Tibial artery (tissue), 4 donors: ENCODE measurements at places on chromosomes 7 and 10.

- DNase-seq = no peak
Observed at GRCh38 chr10:48725708-48726107, 41.0 kb downstream of the WDFY4 start.

GRCh38 chr10:33506838-33507661 lies 172.6 kb upstream of the NRP1 start:
- DNase-seq = no peak

- no peak for DNase-seq
Observed at GRCh38 chr7:100476903-100477870, 1.8 kb downstream of the TSC22D4 start.

GRCh38 chr7:16776053-16776452 lies 22.5 kb downstream of the TSPAN13 start:
- no peak for DNase-seq

DNA sequence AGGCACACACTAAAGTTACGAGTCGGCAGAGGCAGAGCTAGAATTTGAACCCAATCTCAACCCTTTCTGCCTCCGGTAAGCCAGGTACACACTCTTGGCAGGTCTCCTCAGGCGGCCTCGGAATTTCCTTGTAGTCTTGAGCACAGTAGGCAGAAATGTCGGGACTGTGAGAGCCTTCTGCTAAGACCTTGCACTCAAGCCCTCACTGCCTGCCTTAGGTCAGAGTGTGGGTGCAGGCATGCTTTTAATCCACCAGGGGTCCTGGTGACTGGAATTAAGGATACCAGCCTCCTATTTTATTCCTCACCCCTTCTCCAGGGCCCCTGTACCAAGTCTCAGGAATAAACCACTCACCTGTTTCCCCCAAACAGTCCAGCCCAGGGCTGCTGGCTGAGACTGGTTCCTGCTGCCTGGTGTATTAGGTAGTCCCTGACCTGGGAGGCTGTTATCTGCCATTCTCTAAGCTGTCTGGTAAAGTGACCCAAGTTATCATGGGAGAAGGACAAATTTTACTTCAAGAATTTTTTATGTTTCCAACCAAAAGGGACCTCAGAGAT lies 855 bp downstream of the ATP6V1F start:
- no peak for DNase-seq

GRCh38 chr7:3722396-3722922 lies 421.4 kb downstream of the SDK1 start:
- no peak for DNase-seq

DNA sequence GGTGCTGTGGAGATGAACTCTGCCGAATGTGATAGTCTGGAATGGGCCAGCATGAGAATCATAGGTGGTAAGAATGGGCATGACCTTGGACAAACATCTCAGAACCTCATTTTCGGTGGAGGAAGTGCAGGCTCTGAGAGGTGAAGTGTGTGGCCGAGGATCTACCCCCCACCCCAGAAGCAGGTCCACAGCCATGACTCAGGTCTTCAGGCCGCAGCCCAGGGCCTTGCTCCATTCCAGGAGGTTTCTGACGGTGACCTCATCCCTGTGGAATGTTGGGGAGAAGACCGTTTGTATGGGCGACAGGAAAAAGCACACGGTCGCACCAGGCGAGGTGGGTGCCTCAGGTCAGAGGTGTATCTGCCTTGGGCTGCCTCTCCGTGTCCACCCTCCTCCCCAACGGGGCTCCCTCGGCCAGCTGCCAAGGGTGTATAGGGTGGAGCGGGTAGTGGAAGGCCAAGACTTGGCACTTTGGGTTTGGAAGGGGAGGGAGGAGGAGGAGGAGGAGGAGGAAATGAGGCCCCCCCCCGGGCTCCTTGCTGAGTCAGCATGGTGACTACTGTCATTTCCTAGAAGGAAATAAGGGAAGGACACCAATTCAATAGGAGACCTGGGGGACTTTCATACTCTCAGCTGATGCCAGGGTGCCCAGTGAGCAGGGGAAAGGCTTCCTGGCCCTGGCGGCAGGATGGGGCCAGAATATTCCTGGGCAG lies 168.0 kb upstream of the RHEB start:
- DNase-seq = peak; percentile 78

DNA sequence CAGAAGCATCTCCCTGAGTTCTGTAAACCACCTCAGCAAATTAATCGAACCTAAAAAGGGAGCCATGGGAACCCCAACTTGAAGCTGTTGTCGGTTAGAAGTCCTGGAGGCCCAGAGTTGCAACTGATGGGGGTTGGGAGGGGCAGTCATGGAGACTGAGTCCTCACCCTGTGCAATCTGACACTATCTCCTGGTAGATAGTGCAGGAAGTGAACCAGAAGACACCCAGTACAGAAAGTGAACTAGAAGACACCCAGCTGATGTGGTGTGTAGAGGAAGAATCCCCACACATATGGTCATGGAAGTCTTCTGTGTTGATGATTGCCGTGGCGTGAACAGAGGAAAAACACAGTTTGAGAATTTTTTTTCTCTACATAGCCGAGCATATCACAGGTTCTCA lies 58.8 kb upstream of the SRRM3 start:
- no peak for DNase-seq

DNA sequence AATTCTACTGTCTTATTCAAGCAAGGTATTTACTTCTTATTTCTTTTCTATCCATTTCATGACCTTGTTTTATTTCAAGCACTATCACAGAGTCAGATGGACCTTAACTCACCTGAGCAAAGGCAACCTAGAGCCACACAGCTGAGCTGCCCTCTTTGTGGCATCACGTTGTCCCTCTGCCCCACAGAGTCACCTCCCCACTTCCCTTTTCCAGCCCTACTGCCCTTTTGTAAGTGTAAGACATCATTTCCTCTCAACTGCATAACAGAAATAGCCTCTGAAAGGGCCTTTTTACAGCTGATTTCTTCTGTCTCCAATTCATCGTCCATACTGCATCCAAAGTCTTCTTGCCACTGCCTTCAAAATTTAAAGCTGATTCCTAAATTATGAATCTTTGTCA lies 946.0 kb downstream of the NRG3 start:
- DNase-seq = no peak

- no peak for DNase-seq
Observed at GRCh38 chr7:68813551-68814080, 784.7 kb upstream of the AUTS2 start.

DNA sequence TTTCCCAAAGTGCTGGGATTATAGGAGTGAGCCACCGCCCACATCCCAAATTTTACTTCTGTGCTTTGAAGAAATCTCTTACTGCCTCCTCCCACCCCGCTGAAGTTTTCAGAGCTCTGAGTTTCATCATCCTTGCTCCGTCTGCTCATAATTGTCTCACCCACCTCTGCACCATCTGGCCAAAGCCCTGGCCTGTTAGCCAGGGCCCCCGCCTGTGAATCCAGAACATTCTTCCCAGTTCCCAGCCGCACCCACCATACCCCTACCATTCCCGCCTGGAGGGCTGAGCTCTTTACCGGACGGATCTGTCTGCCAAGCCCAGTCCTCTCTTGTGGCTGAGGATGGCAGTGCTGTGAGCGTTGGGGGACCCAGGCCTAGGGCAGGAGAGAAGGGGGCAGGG lies 14.5 kb downstream of the SSC4D start:
- DNase-seq = no peak

GRCh38 chr10:17201794-17202116 lies 283 bp upstream of the TRDMT1 start:
- DNase-seq = no peak

DNA sequence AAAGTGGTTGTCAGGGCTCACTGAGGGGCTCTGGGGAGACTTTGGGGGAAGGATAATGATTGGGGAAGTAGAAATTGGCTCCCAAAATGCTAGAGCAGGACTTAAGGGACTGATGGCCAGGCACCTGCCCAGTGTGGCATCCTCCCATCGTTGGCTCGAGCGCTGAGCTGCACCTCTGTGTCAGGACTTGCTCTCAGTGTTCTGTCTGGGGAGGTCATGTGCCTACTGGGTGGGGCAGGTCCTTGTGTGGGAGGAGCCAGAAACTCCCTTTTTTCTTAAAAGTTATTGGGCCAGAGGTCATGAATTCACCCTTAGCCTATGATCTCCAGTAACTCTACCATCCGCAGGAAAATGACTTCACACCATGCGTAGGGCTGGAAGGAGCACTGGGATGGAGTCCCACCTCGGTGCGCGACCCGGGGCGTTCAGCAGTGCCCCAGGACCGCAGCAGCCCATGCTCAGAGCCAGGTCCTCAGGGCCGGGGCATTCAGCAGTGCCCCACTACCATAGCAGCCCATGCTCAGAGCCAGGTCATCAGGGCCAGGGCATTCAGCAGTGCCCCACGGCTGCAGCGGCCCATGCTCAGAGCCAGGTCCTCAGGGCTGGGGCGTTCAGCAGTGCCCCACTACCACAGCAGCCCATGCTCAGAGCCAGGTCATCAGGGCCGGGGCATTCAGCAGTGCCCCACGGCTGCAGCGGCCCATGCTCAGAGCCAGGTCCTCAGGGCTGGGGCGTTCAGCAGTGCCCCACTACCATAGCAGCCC lies 221.9 kb downstream of the EBF3 start:
- DNase-seq = no peak

GRCh38 chr10:28986856-28987255 lies 302.0 kb upstream of the LYZL1 start:
- no peak for DNase-seq

GRCh38 chr10:28298951-28299350 lies 3.9 kb downstream of the MPP7 start:
- no peak for DNase-seq

DNA sequence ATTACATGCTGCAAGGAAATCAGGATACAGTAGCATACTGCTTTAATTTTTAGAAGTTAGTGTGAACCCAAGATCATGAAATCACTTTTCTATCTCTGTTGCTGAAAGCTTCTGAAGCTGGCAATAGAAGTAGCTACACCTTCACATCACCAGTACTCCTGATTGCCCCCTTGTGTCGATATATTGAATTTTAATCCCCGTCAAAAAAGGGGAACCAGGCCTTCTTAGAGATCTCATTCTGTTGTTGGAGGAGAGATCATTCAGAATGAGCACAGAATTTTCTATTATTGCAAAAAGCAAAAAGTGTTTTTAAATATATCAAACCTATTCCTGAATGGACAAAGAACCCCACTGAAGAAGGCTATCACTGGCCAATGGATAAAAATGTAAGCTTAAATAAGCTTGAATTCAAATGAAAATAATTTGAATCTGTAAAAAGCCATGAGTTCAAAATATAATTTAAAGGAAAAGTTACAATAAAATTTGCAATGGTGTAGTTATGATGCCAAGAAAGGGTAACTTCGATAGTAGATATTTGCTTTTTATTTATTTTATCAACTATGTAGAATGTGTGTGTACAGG lies 39.7 kb upstream of the TEX47 start:
- DNase-seq = no peak

- DNase-seq = peak; percentile 97
Observed at GRCh38 chr10:4061441-4061951, 276.5 kb upstream of the KLF6 start.

DNA sequence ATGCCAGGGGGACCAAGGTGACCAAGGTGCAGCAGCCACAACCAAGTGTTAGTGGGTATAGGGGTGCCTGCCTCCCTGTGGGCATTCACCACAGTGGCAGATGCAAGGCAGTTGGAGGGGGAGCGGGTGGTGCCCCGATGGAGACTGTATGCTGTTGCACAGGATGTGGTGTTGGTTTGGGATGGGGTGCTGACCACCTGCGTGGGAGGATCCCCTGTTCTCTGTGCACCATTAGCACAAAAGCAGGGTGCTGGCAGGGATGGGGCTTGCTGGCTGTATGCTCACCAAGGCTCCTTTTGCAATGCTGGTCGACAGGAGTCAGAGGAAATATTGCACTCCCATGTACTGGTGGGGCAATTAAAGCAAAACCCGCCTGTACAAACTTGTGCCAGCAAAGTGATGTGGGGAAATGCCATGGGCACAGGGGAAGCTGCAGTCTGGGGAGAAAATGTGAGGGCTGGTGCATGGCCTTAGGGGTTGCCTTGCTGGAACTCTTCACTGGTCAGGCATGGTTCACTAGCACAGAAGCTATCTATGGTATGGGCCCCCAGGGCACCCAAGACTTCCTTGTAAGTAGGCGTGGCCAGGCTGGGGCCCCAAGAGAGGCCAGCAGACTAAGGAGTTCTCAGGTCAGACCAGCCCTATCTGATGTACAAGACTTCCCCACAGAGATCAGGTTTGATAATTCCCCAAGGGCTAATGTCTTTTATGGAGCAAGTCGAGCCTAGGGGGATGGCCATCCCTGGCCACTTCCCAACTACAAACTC lies 51.9 kb upstream of the GNAT3 start:
- no peak for DNase-seq

DNA sequence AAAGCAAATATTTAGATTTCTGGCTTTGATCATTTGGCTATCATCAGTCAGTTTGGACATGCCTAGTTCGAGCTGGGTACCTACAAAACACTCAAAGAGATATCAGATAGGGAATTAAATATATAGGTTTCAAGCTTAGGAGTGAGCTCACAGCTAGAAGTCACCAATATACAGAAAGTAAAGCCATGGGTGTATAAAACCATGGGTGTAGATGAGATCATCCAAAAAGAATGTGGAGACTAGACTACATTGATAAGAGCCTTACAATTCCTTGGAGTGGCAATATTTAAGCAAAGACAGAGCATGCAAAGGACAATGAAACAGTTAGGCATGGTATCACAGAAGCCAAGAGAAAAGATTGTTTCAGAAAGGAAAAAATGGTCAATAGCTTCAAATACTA lies 7.2 kb upstream of the RALA start:
- no peak for DNase-seq

GRCh38 chr10:4359003-4359402 lies 467.0 kb upstream of the AKR1E2 start:
- DNase-seq = no peak

DNA sequence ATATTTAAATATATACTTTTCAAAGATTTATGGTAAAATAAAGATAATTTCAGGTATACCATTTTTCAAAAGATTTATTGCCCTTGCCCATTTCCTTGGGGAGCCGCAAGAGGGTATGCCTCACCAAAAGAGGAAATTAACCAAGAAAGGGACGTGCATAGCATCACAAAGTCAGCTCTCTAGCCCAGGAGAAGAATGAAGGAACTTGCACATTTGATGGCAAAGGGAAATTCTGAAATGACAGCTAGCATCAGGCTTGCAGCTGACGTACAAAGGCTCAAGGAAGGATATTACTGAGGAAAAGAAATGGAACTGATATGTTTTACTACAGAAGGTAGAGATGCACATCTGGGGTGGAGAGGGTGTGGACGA lies 93.6 kb upstream of the RSU1 start:
- DNase-seq = no peak

- DNase-seq = no peak
Observed at GRCh38 chr7:83882551-83882950, 233.6 kb upstream of the SEMA3E start.

DNA sequence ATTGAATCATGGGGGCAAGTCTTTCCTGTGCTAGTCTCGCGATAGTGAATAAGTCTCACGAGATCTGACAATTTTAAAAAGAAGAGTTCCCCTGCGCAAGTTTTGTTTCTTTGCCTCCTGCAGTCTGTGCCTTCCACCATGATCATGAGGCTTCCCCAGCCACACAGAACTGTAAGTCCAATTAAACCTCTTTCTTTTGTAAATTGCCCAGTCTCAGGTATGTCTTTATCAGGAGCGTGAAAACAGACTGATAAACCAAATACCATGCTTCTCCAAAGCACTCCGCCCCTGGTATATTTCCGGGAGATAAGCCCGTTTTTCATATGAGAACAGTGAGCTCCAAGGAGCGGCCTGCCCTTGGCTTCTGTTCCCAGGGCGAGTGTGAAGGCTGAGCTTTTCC lies 118.9 kb downstream of the EVX1 start:
- no peak for DNase-seq

GRCh38 chr10:44510379-44511115 lies 125.7 kb upstream of the CXCL12 start:
- DNase-seq = no peak
